Activated naive CD8-positive, alpha-beta T cell treated with anti-CD3 and anti-CD28 coated beads for 36 hours (primary cell): ENCODE measurements at places on chromosomes 11 and 22. TPM values are rescaled to one million over a fixed set of nuclear protein-coding genes. Genes with fewer than 3 reads are reported as not detected.

The RTN4R gene
- 3.5 TPM for total RNA-seq

The IGSF22 gene
- 1.3 TPM for total RNA-seq

The NRGN gene
- 8.1 TPM for total RNA-seq

GRCh38 chr11:64023712-64024710, 11.7 kb upstream of the FLRT1 start:
- no peaks in the 10 kb centered on the region for H3K36me3 ChIP-seq
- peaks cover 14% of the 10 kb centered on the region for H3K27me3 ChIP-seq
- H3K27ac ChIP-seq, result no peak overlapping the region
- H3K4me1 ChIP-seq, result no peaks in the 10 kb centered on the region

GRCh38 chr11:15967166-15967565, 389.2 kb downstream of the SOX6 start:
- H3K27ac ChIP-seq, result no peak overlapping the region
- no peaks in the 10 kb centered on the region for H3K27me3 ChIP-seq
- DNase-seq, result no peak
- H3K36me3 ChIP-seq, result no peaks in the 10 kb centered on the region
- no peak overlapping the region for H3K4me3 ChIP-seq

DNA sequence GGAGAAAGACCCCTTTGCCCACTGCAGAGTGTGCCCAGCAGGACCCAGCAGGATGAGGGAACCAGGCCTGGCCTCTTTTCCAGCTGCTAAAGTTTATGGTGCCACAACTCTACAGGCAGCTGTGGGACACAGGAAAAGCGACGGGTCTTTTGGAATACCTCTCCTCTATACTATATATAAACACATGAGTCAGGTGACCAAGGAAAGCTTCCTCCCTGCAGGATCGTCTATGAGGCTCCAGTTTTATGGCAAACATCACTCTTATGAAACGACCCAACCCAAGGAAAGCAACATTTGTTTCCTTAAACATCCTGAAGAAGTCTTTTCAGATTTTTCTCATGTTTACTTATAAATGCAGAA, 102.8 kb upstream of the AKIP1 start:
- DNase-seq, result no peak
- no peak overlapping the region for H3K27ac ChIP-seq
- H3K4me3 ChIP-seq, result no peak overlapping the region
- peaks cover 29% of the 10 kb centered on the region for H3K27me3 ChIP-seq
- H3K36me3 ChIP-seq, result no peaks in the 10 kb centered on the region
- H3K4me1 ChIP-seq, result peaks cover 9% of the 10 kb centered on the region

GRCh38 chr22:50303848-50304527, 3.5 kb downstream of the PLXNB2 start:
- DNase-seq, result no peak
- no peak overlapping the region for H3K27ac ChIP-seq
- H3K36me3 ChIP-seq, result no peaks in the 10 kb centered on the region
- H3K4me3 ChIP-seq, result no peak overlapping the region
- H3K4me1 ChIP-seq, result peaks cover 11% of the 10 kb centered on the region

GRCh38 chr11:126925321-126926093, 75.1 kb downstream of the KIRREL3 start:
- H3K4me1 ChIP-seq, result no peaks in the 10 kb centered on the region
- no peak for DNase-seq
- H3K4me3 ChIP-seq, result no peak overlapping the region
- peaks cover 9% of the 10 kb centered on the region for H3K27me3 ChIP-seq
- H3K27ac ChIP-seq, result no peak overlapping the region

DNA sequence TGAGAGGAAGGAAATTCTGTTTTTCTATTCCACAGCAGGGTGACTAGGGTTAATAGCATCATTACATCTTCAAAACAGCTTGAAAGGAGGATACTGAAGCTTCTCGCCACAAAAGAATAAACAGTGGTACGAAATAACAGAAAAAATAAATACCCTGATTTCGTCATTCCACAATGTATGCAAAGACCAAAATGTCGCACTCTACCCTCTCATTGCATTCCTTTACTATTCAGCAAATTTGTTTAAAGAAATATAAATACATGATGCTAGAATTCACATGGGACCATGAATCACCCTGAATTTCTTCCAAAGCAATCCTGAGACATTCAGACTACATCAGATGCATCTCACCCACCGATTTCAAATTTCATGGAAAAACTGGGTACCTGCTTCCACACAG, 112.3 kb upstream of the TOP3B start:
- H3K36me3 ChIP-seq, result no peaks in the 10 kb centered on the region
- no peak for DNase-seq
- no peak overlapping the region for H3K4me3 ChIP-seq
- no peak overlapping the region for H3K27ac ChIP-seq
- peaks cover 4% of the 10 kb centered on the region for H3K4me1 ChIP-seq
- H3K27me3 ChIP-seq, result peaks cover 42% of the 10 kb centered on the region

- H3K27ac ChIP-seq, result no peak overlapping the region
- no peak overlapping the region for H3K4me3 ChIP-seq
- H3K27me3 ChIP-seq, result no peaks in the 10 kb centered on the region
- DNase-seq, result no peak
Measured at GRCh38 chr11:12053606-12054361, 45.4 kb upstream of the DKK3 start.

- peak overlapping the region; percentile 89 for H3K4me3 ChIP-seq
- no peaks in the 10 kb centered on the region for H3K27me3 ChIP-seq
- DNase-seq, result no peak
- H3K36me3 ChIP-seq, result peaks cover 21% of the 10 kb centered on the region
- H3K4me1 ChIP-seq, result peaks cover 66% of the 10 kb centered on the region
- peak overlapping the region; percentile 91 for H3K27ac ChIP-seq
Measured at GRCh38 chr22:31291481-31292235, 630 bp downstream of the PIK3IP1 start.

The SCGB1D2 gene
- not detected for total RNA-seq

DNA sequence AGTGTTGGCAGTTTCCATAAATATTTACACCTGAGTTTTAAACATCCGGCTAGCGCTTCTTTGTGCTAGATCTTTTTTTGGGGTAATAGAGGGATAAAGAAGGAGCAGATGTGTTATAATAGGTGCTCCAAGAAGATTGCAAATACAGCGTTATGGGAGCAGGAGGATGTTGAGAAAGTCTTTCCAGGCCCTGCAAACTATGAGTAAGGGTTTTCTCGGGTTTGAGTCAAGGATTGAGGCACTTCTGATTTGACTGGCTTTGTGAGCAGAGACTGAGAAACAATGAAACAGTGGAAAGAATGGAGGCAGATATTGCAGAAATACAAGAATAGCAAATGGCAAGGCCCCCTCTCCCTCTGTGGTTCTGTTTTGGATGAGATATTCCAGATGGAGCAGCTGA, 155.0 kb upstream of the TIMP3 start:
- no peaks in the 10 kb centered on the region for H3K27me3 ChIP-seq
- H3K27ac ChIP-seq, result no peak overlapping the region
- H3K4me3 ChIP-seq, result no peak overlapping the region

- no peak overlapping the region for H3K4me3 ChIP-seq
- DNase-seq, result no peak
- no peak overlapping the region for H3K27ac ChIP-seq
- no peaks in the 10 kb centered on the region for H3K27me3 ChIP-seq
- H3K36me3 ChIP-seq, result no peaks in the 10 kb centered on the region
Measured at GRCh38 chr11:38598418-38598817, 2000.4 kb upstream of the RAG2 start.

The EFCAB6 gene
- 0.36 TPM for total RNA-seq

The OTOG gene
- total RNA-seq, result not detected

DNA sequence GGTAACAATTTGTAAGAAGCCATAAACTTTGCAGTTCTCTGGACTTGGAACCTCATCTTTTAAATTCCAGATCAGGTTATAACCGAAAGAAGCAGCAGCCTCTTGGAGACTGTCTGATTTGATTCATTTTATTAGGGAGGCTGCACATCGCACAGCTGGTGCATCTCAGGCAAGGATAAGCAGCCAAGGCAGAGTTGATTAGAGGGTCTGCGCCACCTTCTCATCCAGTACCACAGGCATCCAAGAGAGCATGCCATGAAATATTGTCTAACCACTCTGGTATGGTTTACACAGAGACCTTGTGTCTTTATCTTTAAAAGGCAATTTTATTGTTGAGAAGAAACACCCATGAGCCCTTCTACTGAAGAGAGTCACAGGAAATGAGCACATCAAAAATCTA, 16.2 kb upstream of the CWF19L2 start:
- H3K4me1 ChIP-seq, result no peaks in the 10 kb centered on the region
- no peak overlapping the region for H3K4me3 ChIP-seq
- no peak for DNase-seq
- no peak overlapping the region for H3K27ac ChIP-seq
- peaks cover 49% of the 10 kb centered on the region for H3K27me3 ChIP-seq
- H3K36me3 ChIP-seq, result no peaks in the 10 kb centered on the region

The PITPNM1 gene
- total RNA-seq, result 52.7 TPM

GRCh38 chr11:11948242-11948947, 60.0 kb downstream of the DKK3 start:
- H3K36me3 ChIP-seq, result peaks cover 11% of the 10 kb centered on the region
- H3K4me3 ChIP-seq, result no peak overlapping the region
- H3K27ac ChIP-seq, result no peak overlapping the region
- H3K4me1 ChIP-seq, result no peaks in the 10 kb centered on the region

The TSGA10IP gene
- not detected for total RNA-seq

DNA sequence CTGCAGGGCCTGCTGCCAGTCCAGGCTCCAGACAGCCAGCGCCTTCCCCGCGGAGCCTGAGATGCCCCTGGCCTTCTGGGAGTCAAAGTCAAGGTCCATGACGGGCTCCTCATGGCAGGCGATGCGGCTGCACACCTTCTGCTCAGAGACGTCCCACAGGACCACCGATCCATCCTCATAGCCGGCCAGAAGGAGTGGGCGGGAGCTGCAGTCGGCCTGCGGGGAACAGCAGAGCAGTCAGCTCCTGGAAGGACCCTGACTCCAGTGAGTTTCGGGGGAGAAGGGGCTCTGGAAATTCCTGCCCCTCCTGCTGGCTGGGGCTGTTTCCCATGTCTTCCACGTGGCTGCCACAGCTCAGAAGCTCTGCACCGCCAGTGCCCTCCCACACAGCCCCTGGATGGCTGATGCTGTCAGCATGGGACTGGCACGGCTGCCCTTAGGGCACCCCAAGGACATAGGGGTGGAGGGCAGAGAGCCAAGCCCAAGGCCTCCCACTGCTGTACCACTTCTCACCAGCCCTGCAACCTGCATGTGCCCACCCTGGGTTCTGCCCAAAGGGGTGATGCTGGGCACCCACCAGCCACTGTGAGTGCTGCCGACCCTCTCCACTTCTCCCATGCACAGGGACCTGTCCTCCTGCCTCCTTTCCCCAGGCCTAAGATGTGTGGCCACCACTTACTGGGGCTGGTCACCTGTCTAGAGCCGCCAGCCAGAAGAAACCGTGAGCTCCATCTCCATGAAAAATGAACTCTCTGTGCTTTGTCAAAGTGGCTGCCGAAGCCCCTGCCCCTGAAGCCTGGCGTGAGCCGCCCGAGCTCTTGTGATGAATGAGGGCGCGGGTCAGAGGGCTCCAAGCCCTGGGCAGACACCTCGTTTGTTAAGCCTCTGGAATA, 41.7 kb downstream of the TBX1 start:
- no peak overlapping the region for H3K27ac ChIP-seq
- H3K4me3 ChIP-seq, result no peak overlapping the region
- no peaks in the 10 kb centered on the region for H3K4me1 ChIP-seq
- peaks cover 8% of the 10 kb centered on the region for H3K36me3 ChIP-seq
- DNase-seq, result no peak
- H3K27me3 ChIP-seq, result no peaks in the 10 kb centered on the region

DNA sequence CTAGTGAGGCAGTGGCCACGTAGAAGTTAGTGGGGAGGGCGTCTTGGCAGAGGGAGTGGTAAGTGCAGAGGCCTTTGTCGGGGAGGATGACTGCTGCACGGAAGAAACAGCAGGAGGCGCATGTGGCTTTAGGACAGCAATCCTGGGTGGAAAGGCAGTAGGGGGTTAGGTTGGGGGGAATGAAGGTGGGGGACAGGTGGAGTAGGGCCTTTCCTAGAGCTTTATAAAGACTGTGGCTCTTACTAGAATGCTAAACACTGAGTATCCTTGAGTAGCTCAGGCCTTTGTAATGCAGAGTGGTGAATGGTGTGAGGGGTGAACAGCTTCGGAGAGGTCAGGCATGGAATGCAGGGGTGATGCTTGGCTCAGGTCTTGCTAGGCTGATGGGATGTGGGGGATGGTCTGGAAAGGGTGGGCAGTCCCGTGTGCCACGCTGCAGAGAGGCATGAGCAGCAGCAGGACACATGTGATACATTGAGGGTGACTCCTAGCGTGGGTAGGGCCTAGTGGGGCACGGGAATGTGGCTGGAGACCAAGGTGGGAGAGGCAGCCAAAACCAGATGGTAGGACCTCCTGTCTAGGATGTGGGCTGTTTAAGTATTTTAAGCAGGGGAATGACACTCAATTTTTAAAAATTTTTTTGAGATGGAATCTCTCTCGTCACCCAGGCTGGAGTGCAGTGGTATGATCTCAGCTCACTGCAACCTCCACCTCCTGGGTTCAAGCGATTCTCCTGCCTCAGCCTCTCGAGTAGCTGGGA, 19.2 kb downstream of the AP2A2 start:
- peaks cover 26% of the 10 kb centered on the region for H3K36me3 ChIP-seq
- peak overlapping the region; percentile 1 for H3K27ac ChIP-seq
- H3K4me1 ChIP-seq, result peaks cover 25% of the 10 kb centered on the region

DNA sequence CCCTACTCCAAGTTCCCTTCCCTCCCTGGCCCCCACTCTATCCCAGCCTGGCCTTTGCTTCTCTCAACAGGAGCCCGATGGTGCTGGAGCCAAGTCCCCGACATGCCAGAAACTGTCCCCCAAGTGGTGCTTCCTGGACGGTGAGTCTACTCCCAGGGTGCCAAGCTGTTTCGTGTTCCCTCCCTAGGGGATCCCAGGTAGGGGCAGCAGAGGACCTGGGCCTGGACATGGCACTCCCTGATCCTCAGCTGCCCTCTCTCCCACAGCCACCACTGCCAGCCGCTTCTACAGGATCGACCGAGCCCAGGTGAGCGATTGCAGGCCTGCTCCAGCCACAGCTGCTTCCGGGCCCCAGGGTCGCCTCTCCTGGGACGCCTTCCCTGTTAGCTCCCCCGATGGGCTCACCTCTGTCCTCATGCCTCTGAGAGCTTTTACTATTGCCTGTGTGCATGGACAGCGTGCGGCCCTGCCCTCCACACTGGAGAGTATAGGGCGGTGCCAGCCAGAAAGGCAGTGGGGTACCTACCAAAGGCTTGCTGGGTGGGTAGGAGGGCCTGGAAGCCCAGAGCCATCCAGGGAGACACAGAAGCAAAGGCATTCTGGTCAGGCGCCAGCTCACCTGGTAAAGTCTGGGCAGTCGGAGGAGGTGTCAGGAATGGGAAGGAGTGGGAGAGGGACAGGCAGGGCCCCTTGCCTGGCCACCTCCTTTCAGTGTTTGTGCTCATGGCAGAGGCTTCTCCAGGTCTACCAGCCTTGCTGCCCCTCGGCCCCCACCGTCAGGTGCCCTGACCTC, 5.0 kb upstream of the MDK start:
- no peaks in the 10 kb centered on the region for H3K27me3 ChIP-seq
- no peak overlapping the region for H3K27ac ChIP-seq
- peaks cover 11% of the 10 kb centered on the region for H3K36me3 ChIP-seq
- no peak for DNase-seq
- H3K4me1 ChIP-seq, result peaks cover 6% of the 10 kb centered on the region
- no peak overlapping the region for H3K4me3 ChIP-seq

DNA sequence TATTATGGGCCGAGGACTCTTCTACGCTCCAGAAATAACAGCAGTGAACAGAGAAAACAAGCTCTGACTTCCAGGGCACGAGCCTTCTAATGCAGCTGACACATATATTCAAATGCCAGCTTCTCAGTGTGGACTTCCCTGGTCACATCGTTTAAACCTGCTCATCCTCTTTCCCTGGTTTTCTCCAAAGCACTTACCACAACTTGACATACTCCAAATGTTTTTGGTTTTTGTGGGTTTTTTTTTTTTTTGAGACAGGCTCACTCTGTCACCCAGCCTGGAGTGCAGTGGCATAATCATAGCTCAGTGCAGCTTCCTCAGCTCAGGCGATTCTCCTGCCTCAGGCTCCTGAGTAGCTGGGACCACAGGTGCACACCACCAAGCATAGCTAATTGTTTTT, 105.5 kb downstream of the MICAL3 start:
- DNase-seq, result no peak
- H3K27ac ChIP-seq, result no peak overlapping the region
- no peak overlapping the region for H3K4me3 ChIP-seq
- peaks cover 20% of the 10 kb centered on the region for H3K4me1 ChIP-seq
